Hair follicular keratinocyte (primary cell): ENCODE measurements at places on chromosomes 4 and X. TPM values are rescaled to one million over a fixed set of nuclear protein-coding genes. Genes with fewer than 3 reads are reported as not detected.

PAGE5 gene
- total RNA-seq: not detected in 2 replicates

LIMCH1 gene
- total RNA-seq: under 0.01 and 0.08 TPM in 2 replicates

AWAT2 gene
- not detected in 2 replicates for total RNA-seq

FNIP2 gene
- 6.8 and 7.8 TPM in 2 replicates for total RNA-seq

TSPAN5 gene
- total RNA-seq: 39.5 and 55.4 TPM in 2 replicates

MTTP gene
- total RNA-seq: 0.16 TPM in 1 of 2 replicates, not detected in the other

ELMOD2 gene
- 17.6 and 18.5 TPM in 2 replicates for total RNA-seq

HSFX1 gene
- total RNA-seq: 0.08 TPM in 2 replicates

TCP11X1 gene
- total RNA-seq: not detected in 2 replicates

NKRF gene
- 5.5 and 10.5 TPM in 2 replicates for total RNA-seq

ADH5 gene
- total RNA-seq: 153 and 171 TPM in 2 replicates

ZDHHC9 gene
- total RNA-seq: 22.4 and 25.9 TPM in 2 replicates

CXorf51B gene
- not detected in 2 replicates for total RNA-seq

COX7B2 gene
- not detected in 2 replicates for total RNA-seq

SPANXA1 gene
- total RNA-seq: not detected in 2 replicates

LDB2 gene
- total RNA-seq: not detected in 2 replicates

ENPP6 gene
- total RNA-seq: not detected in 2 replicates

FAM47E gene
- not detected in 2 replicates for total RNA-seq

AMBN gene
- total RNA-seq: not detected in 2 replicates

TMEM271 gene
- total RNA-seq: not detected in 2 replicates

LONRF3 gene
- not detected in 2 replicates for total RNA-seq

SOWAHB gene
- 0.11 and 0.39 TPM in 2 replicates for total RNA-seq

UGT2B11 gene
- total RNA-seq: not detected in 2 replicates

MTNR1A gene
- total RNA-seq: not detected in 2 replicates

PAGE4 gene
- not detected in 2 replicates for total RNA-seq

OTC gene
- total RNA-seq: not detected in 2 replicates

HDAC8 gene
- total RNA-seq: 22.4 and 25.8 TPM in 2 replicates

NOX1 gene
- not detected in 2 replicates for total RNA-seq

MND1 gene
- total RNA-seq: 7.2 and 17.0 TPM in 2 replicates

SH3D19 gene
- total RNA-seq: 25.2 and 26.5 TPM in 2 replicates

PNCK gene
- not detected in 2 replicates for total RNA-seq

RAB39B gene
- 0.30 and 1.8 TPM in 2 replicates for total RNA-seq

PDCL2 gene
- total RNA-seq: not detected in 2 replicates

NDST3 gene
- total RNA-seq: not detected in 2 replicates

GABRQ gene
- total RNA-seq: not detected in 2 replicates

RHOH gene
- not detected in 2 replicates for total RNA-seq

FGD1 gene
- total RNA-seq: 12.2 and 12.3 TPM in 2 replicates

FREM3 gene
- total RNA-seq: not detected in 2 replicates

NEUROG2 gene
- not detected in 2 replicates for total RNA-seq

ADAM29 gene
- not detected in 2 replicates for total RNA-seq
